Osteocyte (in vitro differentiated cells): ENCODE measurements at places on chromosomes 6 and 20.
A peak's percentile ranks its signal among the peaks of the same experiment; 100 is the strongest.

GRCh38 chr6:37483252-37483901, 16.3 kb downstream of the CCDC167 start:
- no peak for DNase-seq

DNA sequence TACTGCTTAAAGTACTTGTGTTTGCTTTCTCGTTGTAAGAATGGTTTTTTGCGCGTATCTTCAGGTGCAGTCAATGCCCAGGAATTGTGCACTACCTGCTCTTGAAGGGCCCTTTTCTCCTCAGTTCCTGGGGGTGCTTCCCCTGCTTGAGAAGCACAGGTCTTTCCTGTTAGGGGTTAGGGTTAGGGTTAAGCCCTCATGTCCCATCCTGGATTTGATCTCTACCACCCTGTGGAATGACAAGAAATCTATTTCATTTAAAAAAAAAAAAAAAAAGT, 39.6 kb upstream of the TBXT start:
- no peak for DNase-seq

GRCh38 chr6:74939151-74939708, 266.6 kb downstream of the COL12A1 start:
- no peak for DNase-seq

- DNase-seq: no peak
Measured at GRCh38 chr6:155001482-155001881, 6.4 kb downstream of the TIAM2 start.

GRCh38 chr6:118843685-118844390, 50.1 kb upstream of the ASF1A start:
- DNase-seq: no peak

- no peak for DNase-seq
Measured at GRCh38 chr6:128365520-128366160, 154.8 kb downstream of the PTPRK start.

DNA sequence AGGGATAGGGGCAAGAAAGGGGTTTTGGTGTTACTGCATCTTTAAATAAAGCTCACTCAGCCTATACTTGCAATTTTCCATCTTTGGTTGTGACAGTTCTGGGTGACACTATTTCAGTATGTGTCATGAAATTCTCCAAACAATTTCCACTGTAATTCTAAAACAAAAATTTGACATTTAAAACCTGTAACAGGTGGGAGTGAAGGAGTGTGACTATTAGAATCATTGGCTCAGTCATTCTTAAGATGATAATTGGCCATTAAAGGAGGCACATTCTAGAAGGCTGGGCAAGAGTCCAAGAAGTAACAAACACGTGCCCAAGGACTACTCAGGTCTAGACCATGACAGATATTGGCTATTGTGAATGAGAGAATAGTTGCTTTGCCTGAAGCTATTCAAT, 153.3 kb upstream of the ARG1 start:
- DNase-seq: no peak

DNA sequence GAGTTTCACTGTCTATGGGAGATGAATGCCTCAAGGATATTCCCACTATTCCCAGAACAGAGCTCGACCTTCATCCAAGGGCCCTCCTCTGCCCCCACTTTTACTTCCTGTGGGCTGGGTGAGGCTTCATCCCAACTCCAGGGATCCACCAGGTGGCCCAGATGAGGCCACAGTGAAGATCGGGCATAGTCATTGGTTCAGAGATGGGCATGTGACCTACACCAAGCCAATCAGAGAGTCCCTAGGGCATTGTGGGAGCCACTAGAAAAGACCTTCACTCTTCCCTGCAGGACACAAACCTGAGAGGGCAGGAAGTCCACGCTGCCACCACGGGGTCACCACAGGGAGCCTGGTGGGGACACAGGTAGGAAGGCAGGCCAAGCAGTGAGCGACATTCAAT, 72.9 kb upstream of the SLC22A16 start:
- DNase-seq: peak; percentile 38

DNA sequence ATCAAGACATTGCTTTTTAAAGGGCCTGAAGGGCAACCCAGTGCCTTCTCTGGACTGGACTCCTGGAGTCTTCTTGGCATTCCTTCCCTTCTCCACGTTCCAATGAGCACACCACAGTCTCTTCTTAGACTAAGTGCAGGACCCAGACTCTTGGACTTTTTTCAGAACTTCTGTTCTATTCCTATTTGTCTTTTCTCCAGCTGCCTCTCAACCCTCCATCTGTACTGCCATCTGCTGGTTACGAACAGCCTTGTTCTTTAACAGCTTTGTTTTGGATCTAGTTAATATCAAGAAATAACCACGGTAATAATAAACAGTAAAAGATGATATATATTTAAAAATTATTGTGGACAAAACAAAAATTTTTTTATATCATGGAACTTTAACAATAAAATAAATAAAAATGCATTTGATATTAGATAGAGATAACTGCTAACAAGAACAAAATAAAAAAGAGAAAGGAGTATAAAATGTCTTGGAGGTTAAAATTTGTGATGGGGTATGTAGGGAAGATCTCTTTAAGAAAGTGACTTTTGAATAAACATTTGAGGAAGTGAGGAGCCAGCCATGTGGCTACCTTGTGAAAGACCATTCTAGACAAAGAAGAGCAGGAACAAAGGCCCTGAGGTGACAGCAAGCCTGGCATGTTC, 105.1 kb upstream of the HCRTR2 start:
- no peak for DNase-seq

GRCh38 chr6:30304002-30304401, 22.7 kb upstream of the TRIM39 start:
- no peak for DNase-seq

DNA sequence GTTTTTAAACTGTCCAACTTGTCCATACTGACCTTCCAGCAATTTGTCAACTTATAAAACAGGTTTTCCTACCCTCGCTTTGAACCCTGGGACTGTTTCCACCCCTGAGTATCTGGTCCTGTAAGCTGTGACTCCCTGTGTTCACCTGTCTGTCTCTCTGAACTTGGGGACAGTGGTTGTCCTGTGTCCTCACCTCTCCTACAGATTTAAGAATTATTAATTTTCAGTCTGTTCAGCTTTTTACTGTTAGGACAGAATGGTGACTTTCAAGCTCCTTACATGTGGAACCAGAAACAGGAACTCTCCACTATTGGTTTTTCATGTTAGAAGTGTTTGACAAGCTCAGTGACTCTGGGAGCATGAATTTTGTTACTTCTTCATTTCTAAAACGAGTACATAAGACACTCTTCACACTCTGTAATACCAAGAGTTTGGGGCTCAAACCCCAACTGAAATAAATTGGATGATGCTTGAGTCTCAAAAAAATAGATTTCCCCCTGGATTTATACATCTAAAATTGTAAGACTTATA, 713.9 kb downstream of the COL12A1 start:
- DNase-seq: no peak

DNA sequence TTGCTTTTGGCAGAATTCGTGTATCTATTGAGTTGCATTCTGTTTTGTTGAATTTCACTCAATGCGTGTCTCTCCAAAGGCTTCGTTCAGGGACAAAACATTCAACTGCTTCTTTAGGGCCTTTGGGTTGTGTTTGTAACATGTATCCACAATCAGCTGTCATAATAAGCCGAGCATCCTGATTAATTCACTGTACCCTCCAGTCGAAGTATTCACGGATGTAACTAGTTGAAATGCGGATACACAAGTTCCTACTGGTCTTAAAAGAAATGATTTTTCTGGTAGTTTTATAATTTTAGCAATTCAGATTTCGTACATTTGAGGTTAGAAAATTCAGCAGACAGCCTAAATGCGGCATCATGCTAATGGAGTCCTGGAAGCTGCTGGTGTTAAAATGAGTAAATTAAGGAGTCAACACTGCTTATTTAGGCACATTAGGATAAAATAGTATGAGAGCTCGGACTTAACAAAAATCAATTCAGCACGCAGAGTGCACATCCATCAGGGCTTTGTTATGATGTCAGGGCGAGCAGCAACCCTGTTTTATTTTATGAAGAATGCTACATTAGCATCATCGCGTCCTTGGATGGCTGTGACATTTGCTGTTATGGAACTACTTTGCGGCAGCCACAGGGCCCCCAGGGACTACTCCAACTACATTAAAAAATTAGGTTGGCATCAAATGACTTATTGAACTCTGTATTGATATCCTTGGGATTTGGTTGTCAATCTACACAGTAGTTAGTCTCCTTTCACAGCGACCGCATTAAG, 489.3 kb upstream of the FLRT3 start:
- DNase-seq: no peak

- no peak for DNase-seq
Measured at GRCh38 chr6:88482465-88482864, 316.3 kb upstream of the CNR1 start.

DNA sequence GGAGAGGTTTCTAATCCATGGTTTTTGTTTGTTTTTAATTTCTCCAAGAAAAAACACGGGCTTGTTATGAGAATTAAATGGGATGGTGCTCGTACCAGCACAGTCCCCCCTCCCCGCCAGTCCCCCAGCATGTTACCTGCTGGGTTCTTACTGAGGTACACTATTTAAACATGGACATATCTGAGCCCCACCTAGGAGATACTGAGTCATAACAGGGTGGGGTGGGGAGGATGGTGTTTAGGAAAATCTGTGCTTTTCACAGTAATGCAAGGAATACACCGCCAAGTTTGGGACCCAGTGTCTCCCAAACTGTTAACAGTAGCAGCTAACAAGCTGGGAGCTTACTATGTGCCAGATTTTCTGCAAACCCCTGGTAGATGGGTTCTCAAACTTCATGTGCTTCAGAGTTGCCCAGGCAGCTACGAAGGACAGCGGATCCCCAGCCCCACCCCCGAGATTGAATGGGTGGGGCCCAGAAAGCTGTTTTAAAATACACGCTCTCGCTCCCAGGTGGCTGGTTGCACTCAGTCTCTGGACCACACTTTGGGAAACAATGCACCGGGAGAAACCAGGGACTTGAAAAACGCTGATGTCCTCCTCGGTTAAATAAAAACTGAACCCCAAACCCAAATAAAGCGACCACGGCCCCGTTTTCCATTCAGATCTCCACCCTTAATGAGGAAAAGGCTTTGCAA, 995 bp downstream of the ZFP64 start:
- DNase-seq: no peak

DNA sequence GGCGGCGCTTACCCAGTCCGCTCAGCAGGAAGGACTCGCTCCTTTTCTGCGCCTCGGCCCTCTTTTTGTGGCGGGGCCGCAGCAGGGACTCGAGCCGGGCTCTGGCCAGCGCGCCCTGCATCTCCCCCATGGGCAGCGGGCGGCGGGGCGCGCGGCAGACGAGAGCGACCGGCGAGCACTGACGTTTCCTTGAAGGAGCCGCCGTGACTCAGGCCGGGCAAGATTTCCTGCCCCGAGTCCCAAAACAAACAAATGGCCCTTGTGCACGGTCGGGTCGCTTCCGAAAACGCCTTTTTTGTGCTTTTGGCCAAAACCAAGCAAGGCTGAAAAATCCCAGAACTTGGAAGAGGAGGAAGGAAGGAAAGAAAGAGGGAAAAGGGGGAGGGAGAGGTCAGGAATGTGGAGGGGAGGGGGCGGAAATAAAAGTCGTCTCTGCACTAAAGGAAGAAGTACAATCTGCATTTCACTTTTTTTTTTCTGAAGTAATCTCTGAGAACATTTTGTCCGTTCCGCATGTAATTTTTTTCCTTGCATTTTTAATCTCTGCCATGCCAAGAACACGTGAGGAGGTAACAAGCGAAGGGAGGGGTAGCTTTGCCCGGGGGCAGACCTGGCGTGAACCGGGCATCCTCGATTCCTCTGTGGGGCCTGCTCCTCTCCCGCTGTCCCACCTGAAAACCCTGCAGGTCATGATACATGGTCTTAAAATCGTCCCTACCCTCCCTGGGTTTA, 123.3 kb upstream of the SLC2A12 start:
- peak; percentile 88 for DNase-seq

- no peak for DNase-seq
Measured at GRCh38 chr20:53749499-53749898, 155.9 kb upstream of the ZNF217 start.

DNA sequence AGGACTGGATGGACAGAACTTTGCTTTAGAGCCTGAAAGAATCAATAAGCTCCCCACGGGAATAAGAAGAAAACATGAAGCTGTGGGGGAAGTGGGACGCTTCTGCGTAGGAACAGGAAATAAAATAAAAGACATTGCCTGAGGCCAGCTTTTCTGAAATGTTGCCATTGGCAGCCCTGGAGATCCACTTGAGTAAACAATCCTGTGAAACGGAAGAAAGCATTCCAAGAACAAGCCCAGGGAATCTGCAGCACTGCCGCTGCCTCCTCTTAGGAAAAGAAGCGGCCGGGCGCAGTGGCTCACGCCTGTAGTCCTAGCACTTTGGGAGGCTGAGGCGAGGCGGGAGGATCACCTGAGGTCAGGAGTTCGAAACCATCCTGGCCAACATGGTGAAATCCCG, 182.3 kb upstream of the RALGAPA2 start:
- no peak for DNase-seq

- no peak for DNase-seq
Measured at GRCh38 chr20:41094353-41095055, 42.8 kb upstream of the PLCG1 start.

GRCh38 chr6:24357336-24358218, at the start of gene DCDC2:
Gene DCDC2 (minus strand): TSS chr6:24358059. CDS start chr6:24357750, 309 bp downstream.
- DNase-seq: no peak

- no peak for DNase-seq
Measured at GRCh38 chr20:35523298-35523888, 6.1 kb downstream of the C20orf173 start.

DNA sequence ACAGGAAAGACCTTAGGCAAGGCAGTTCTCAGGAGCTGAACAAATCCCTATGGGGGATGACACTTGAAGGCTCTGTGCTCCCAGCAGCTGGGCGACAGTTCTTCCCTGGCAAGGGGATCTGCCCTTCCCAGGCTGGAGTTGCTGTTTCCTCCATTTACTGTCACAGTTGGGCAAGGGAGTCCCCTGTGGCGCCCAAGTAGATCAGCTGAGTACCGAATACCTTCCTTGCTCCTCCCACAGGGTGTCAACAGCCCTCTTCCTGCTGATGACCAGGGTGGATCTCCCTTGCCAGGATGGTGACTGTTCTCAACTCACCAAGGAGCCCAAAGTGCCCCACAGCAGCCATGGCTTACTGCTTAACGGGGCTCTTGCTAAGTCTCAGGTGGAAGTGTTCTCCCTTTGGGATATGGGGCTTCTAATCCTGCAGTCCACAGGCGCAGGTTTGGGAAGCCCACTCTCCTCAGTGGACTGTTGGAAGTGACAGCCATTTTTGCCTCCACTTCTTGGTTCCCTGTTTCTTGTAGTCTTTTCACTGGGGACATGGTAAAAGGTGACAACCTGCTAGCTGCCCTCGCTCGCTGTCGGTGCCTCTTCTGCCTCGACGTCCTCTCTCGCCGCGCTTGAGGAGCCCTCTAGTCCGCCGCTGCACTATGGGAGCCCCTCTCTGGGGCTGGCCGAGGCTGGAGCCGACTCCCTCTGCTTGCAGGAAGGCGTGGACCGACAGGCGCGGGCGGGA, 5.7 kb upstream of the PSMG4 start:
- no peak for DNase-seq

DNA sequence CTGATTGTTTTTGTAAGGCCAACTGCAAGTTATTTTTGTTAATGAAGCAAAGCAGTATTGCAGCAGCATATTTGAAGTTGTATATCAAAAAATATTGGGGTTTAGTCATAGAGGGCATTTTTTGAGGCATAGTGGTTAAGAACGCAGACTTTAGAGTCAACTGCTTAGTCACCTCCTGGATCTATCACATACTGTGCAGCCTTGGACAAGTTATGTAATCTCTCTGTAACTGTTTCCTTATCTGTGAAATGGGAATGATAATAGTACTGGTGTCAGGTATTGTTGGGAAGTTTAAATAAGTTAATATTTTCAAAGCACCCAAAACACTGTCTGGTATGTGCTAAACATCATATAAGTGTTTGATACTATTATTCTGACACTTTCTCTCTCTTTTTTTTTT, 27.2 kb upstream of the EFHC1 start:
- no peak for DNase-seq
